Bronchial epithelial cell (primary cell): ENCODE measurements at places on chromosomes 5 and 9.

DNA sequence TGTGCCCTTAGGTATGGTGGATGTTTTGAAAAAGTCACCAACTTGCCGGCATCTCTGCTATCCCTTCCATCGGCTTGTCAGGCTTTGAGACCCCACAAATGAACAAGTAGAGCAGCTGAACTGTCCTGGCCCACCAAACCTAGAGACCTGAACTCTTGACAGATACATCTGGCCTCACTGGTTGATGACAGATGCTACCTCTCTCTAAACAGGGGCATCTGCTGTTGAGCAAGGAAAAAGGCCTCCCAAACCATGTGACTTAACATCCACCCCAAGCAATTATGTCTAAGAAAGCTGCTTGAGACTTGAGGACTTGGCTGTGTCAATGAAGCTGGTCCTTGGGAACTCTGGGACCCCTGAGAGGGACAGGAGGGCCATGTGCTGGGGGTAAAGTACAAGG, 2.3 kb downstream of the CCNI2 start:
- DNase-seq: no peak

DNA sequence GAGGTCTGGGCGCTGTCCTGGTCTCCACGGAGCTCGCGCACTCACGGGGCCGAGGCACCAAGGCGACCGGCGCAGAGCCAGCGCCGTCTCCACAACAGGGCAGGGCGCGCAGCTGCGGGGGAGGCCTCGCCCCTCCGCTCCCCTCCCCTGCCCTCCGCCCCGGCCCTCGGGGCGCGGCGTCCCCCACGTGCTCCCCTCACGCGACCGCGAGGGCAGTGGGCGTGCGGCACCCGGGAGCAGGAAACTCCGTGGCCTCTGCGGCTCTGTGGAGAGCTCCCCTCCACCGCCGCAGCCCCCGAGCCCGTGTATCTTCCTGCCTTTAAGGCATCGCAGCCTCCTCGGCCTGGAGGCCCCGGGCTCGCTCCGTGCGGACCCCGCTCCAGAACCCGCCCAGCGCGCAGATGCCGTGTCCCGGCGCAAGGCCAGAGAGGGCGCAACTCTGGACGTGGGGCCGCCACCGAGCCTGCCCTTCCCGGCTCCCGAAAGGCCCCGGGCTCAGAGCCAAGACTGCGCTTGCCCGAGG, 708 bp upstream of the TUBB4B start:
- DNase-seq: peak; percentile 28

- no peak for DNase-seq
Measured at GRCh38 chr5:51821697-51822096, 438.4 kb downstream of the ISL1 start.

- DNase-seq: peak; percentile 72
Measured at GRCh38 chr5:96661855-96662724, at the start of gene CAST. CAST (plus strand) TSS chr5:96662376; CDS start chr5:96662423, 47 bp downstream.

DNA sequence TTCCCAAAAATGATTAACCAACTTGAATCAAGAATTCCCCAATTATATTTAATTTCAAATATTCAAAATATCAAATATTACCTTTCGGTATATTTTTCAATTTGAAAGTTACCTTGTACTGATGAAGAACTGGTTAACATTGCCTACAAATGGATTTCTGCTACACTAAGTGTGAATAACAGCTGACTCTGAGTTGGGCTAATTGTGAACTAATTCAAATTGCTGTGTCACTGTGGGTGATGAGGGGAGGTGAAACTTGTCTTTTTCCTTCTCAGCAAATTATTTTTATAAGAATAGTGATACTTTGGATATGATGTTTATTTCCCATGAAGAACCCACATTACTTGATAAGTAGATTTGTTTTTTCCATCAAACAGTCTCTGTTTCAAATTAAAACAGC, 103.4 kb upstream of the RPS23 start:
- no peak for DNase-seq

GRCh38 chr5:154732212-154732611, 23.0 kb upstream of the LARP1 start:
- DNase-seq: peak; percentile 39

- no peak for DNase-seq
Measured at GRCh38 chr9:6978591-6978990, 220.8 kb downstream of the KDM4C start.

GRCh38 chr5:32646061-32646969, 61.0 kb downstream of the SUB1 start:
- DNase-seq: no peak

- peak; percentile 50 for DNase-seq
Measured at GRCh38 chr5:143106174-143106573, 297.3 kb downstream of the NR3C1 start.

GRCh38 chr5:146794326-146795029, 84.1 kb downstream of the PPP2R2B start:
- no peak for DNase-seq

DNA sequence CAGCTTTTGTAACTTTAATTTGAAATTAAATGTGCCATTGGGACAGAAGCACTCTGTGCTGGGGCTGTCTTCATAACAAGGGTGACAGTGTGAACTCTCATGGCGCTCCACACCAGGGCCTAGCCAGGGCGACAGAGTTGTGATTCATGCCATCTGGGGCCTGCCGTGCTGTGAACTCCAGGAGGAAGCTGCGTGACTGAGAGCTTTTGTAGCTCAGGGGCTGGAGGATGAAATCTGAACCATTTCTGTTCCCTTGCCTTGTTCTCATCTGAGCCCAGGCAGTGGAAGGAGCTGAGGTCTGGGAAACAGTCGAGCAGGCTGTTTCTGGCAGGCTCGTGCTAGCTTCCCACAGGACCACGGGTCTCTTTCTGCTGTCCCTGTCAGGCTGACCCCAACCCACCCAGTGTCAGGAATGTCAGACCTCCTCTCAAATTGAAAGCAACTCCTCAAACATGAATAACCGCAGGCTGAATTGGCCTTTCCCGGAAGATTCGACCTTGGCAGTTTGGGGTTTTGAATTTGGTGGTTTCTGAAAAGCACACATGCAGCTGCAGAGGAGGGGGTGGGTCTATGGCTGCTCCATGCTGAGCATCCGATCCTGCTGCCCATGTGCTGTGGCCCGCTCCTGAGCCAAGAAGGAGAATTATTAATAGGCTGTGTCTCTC, 69.2 kb upstream of the RPS23 start:
- DNase-seq: no peak

DNA sequence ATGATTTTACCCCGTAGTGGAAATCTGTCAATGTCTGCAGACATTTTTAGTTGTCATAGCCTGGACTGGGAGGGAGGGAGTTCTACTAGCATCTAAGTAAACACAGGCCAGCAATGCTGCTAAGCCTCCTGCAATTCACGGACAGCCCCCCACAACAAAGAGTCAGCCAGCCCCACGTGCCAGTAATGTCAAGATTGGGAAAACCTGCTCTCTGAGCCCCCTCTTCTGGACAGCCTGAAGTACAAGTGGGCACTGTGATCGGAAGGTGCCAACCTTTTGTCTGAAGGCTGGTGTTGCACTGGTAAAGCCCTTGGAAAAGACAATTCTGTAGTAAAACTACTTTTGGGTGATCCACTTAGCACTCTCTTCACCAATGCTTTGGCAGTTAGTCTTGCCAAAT, 154.5 kb downstream of the TARS1 start:
- no peak for DNase-seq

- peak; percentile 57 for DNase-seq
Measured at GRCh38 chr5:17224858-17225511, 7.6 kb downstream of the BASP1 start.

- no peak for DNase-seq
Measured at GRCh38 chr5:91925249-91925648, 542.1 kb upstream of the ARRDC3 start.

DNA sequence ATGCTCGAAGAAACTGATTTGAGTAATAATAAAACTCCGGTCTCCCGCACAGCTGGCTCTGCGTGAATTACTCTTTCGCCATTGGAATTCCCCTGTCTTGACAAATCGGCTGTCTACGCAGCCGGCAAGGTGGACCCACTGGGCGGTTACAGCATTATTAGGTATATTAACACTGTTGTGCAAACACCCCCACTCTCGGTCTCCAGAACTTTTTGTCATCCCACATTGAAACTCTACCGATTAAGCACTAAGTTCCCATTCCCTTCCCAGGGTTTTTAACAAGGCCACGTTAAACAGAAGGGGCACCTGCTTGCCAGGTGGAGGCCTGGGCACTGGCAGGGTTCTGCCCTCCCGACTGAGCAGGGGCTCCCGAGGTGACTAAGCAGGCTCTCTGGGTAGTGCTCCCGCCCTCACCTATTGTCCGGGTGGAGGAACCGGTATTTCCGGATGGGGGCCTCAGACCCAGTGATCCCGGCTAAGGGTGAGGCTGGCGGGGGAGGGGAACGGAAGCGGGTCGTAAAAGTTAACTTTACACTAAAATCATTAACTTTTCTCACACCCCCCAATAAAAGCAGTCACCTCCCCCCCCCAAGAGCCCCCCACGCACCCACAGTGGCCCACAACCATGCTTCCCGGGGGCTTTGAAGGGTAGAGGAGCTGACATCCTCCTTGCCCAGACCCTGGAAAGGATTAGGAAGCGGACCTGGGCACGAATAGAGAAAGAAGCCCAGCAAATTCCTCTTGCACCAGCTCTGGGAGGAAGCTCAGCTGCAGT, 53.5 kb upstream of the TJP2 start:
- peak; percentile 89 for DNase-seq

DNA sequence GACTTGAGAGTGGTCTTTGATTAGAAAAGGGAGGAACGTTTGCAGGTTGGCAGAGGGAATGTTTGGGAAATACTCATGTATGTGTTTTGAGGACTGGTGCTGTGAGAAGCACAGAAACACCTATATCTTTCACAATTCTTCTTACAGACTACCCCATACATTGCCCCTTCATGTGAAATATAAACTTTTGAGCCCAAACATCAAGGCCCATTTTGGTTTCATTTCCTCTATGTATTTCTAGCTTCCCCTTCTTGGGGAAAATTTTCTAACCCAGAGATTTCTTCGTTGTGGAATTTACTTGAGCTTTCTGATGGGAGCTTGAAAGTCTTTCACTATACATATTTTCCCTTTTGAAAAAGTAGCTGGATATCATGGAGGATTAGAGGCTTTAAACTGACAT, 67.6 kb downstream of the FYB1 start:
- no peak for DNase-seq

GRCh38 chr5:90899014-90899604, 340.5 kb downstream of the ADGRV1 start:
- DNase-seq: no peak

DNA sequence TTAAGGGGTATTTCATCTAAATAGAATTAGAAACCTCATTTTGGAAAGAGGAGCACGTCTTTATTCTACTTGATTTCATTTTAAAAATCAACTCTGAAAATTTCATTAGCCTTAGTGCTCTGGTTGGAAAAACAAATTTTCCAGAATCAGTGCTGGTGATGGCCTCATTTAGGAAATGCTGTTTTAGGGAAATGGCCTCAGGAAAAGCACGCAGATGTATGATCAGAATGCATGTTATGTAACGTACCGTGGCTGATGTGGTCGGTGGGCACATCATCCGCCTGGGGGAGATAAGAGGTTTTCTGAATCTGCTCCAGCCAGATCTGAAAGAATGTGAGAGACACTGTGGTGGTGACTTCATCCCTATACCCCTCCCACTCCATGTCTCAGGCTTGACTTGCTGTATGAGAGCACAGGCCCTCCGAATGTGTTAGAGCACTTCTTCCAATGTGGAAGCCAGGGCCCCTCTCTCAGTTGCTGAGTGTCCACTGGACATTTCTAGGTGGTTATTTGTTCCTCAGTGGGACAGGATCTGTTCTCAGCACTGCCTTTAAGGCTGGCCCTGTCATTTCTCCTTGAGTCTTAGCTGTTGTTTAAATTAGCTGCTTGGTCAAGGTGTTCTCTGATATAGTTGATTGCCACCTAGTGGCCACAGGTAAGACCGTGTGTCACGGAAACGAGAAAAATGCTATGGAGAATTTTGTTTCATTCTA, 96.5 kb downstream of the ARHGAP26 start:
- DNase-seq: peak; percentile 72

GRCh38 chr9:16272776-16273175, 597.7 kb downstream of the BNC2 start:
- DNase-seq: no peak

- no peak for DNase-seq
Measured at GRCh38 chr5:58456026-58456425, 3.9 kb downstream of the PLK2 start.

DNA sequence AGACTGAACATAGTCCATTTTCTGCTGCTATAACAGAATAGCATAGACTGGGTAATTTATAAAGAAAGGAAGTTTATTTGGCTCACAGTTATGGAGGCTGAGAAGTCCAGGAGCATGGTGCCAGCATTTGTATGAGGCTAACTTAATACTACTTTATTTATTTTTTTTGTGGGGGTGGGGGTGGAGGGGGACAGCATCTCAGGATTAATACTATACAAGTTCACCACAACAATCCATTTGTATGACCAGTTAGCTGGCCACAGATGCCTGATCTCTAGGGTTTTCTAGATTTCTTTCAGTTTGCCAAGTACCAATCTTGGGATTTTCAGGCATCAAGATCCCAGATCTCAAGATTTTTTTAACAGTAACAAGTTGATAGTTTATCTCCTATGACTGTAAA, 20.3 kb downstream of the ANGPTL2 start:
- DNase-seq: no peak

- DNase-seq: no peak
Measured at GRCh38 chr9:100890321-100890720, 138.2 kb upstream of the PLPPR1 start.

- DNase-seq: peak; percentile 3
Measured at GRCh38 chr5:154885439-154885838, 27.0 kb downstream of the CNOT8 start.
